ENCODE measurements at places on chromosomes 1 and 21.

- no peak for DNase-seq
These were observed 27.7 kb downstream of the PKP1 start for GRCh38 chr1:201310986-201311355.

GRCh38 chr1:200496937-200497336 lies 87.1 kb upstream of the ZNF281 start:
- no peak for DNase-seq

- DNase-seq = no peak
These were observed 12.5 kb upstream of the REN start for GRCh38 chr1:204178487-204179281.

GRCh38 chr1:116755066-116755465 lies 836 bp downstream of the CD2 start:
- DNase-seq = no peak

DNA sequence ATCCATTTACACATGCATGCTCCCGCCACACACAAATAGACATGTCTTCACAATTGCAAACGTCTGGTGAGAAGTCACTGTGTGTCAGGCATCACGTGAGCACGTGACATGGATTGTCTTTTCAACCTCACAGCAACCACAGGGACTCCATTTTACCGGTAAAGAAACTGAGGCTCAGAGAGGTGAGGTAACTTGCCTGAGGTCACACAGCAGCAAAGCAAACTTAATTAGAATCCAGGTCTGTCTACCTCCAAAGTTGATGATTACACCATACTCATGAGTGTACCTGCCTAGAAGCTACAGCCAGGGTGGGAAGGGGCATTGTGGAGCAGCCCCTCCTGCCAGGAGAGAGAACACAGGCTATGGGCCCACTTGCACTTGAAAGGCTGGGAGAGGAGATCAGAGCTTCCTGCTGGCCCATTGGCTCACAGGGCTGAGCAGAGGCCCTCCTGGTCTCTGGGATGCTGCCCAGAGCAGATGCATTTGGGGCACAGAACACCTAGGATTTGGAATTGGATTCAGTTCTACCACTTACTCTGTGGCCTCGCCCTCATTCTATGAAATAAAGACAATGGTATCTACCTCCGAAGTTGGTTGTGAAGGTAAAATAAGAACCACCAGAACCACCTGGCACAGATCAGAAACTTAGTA lies 44.4 kb upstream of the SELENON start:
- no peak for DNase-seq

DNA sequence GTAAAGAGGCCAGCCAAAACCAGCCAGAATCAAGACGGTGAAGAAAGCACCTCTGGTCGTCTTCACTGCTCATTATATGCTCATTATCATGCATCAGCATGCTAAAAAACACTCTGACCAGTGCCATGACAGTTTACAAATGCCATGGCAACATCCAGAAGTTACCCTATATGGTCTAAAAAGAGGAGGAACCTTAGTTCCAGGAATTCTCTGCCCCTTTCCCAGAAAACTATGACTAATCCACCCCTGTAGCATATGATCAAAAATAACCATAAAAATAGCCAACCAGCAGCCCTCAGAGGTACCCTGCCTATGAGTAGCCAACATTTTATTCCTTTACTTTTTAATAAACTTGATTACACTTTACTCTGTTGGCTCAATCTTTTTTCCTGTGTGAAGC lies 34.2 kb upstream of the PBX1 start:
- no peak for DNase-seq

- no peak for DNase-seq
These were observed 41.3 kb downstream of the PPP2R5A start for GRCh38 chr1:212326541-212326940.

GRCh38 chr1:6438047-6438525 lies 13.5 kb downstream of the ESPN start:
- peak; percentile 9 for DNase-seq

GRCh38 chr1:65793359-65793732 lies 651 bp downstream of the PDE4B start:
- DNase-seq = no peak

DNA sequence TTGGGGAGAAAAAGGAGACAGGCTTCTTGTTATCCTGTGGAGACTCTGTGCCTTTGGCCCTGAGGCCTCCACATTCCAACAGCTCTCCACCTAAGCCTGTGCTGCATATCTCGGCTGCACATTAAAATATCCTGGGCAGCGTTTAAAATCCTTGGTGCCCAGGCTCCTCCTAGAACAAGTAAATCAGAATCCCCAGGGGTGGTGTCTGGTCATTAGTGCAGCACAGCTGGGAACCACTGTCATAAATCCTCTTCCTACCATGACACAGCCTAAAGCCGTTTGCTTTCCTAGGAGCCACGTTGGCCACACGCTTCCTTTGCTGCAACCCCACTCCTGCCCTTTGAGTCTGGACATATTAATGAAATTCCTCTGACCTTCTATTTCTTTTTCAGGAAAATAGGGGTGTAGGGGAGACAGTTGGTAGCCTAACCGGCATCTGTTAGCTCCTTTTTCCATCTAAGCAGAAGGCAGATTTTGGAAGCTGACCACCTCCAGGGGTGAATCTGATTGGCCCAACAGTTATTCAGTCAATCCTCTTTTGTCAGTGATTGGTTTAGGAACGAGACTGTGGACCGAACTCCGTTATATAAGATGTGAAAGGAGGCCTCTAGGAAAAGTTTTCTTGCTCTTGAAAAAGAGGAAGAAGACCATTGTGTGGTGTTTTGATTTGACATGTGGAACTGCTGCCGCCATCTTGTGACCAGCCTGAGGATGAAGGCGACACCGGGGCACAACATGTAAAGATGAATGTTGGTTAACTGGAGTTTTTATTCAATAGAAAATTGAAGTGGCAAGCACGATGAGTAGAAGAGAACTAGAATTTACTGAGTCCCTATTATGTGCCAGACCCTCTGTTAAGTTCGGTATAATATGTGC lies 41.9 kb downstream of the JUN start:
- DNase-seq = no peak

DNA sequence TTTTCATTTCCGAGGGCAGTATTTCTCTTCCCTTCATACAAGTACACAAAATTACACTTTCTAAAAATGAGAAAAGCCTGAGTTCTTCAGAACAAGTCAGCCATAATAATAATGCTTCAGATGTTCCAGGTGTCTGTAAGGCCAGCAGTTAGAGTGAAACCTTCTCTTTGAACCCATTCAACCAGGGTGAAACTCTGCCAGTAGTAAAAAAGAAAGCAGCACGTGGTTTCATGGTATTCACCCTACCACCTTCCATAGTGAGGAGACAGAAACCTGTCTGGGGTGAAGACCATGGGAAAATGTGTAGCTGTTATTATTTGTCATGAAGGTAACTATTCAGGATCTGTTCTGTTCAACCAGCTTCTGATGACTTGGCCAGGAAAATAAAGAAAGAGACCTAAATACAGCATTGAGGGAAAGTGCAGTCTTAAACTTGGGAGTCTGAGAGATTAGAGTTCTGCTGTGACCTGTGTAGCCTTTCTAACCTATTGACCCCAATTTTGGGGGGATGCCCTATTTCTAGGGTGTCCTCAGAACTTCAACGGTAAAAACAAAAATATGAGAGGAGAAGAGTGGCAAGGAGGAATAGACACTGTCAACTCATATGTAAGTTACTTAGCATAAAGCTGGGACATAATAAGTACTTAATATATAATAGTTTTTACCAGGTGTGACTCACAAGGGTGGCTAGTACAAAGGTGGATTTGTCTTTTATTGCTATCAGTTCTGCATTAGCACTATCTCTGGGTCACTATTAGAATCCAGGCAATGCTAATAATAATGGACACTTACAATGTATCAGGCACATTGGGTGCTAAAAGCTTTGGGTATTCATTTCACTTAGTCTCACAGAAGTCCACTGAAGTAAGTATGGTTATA lies 70.0 kb upstream of the TNFSF4 start:
- DNase-seq = no peak

Data from caudate nucleus (tissue), 63 donors.